Cortex of kidney (tissue), 1 donor: ENCODE measurements at places on chromosomes 5 and 9.

DNA sequence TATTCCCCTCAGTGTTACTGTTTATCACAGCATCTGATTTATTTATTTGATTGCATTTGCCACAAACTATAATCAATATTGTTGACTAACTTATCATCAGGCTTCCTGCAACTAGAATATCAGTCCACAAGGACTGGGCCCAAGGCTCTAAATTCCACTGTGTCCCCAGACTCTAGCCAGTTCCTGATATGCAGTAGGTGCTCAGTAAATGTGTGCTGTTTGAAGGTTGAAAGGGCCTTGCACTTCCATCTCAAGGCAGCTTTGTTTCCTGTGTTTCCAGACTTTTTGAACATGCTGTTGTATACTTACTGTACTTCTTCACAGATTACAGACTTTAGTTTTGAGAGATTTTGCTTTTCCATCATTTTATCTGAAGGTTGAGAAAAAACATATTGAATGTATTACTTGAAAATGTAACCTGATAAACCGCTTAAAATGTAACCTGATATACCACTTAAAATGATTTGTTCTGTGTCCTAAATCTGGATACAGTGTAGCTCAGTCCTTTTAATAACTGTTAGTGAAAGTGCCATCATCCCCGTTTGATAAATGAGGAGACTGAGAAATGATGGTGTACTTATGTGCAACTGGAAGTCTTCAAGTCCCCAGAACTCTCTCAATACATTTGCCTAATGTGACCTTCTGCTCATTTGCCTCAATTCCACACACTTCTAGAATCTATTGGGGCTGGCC lies 18.7 kb downstream of the KIAA1191 start:
- DNase-seq: no peak

GRCh38 chr5:6692906-6693305 lies 20.3 kb upstream of the TENT4A start:
- no peak for DNase-seq

GRCh38 chr5:137760719-137761516 lies 6.8 kb upstream of the HNRNPA0 start:
- no peak for DNase-seq

- DNase-seq: no peak
Measured at GRCh38 chr5:175749591-175749990, 91.7 kb downstream of the HRH2 start.

DNA sequence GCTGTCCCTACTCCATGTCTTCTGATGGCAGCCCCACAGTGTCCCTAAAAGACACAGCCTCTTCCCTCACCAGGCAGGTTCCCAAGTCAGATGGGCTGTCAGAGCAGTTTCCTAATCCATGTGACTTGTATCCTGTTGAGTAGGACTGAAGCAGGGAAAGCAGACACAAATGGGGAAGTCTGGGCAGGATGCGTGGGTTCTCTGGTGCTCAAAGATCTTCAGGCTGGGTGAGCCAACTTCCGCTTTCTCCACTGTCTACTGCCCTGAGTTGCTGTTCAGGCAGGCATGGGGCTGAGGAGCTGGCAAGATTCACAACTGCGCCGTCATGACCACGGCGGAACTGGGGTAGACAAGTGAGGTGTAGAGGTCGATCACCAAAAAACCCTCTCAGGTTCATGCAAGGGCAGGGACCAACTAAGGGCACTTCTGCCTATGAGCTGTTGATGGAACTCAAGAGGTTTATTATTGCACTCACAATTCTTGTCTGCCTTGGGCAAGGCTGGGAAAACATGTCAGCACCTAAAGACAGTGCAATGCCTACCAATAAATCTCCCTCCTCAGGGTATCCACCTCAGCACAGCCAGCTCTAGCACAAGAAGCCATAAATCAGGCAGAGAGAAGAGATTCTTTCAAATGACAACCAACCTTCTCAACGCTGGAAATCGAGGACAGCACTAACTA lies 83.4 kb downstream of the RAPGEF1 start:
- DNase-seq: no peak

- no peak for DNase-seq
Measured at GRCh38 chr9:111815285-111816070, 20.7 kb upstream of the SHOC1 start.

- no peak for DNase-seq
Measured at GRCh38 chr9:29339387-29339786, 1766.1 kb upstream of the C9orf72 start.

GRCh38 chr5:78985116-78985724 lies at the start of gene ARSB:
Gene ARSB, minus strand, starts transcription at chr5:78985310. Its CDS starts 62 bp downstream, at chr5:78985248.
- DNase-seq: no peak

- no peak for DNase-seq
Measured at GRCh38 chr9:25557645-25558300, 120.5 kb downstream of the TUSC1 start.

DNA sequence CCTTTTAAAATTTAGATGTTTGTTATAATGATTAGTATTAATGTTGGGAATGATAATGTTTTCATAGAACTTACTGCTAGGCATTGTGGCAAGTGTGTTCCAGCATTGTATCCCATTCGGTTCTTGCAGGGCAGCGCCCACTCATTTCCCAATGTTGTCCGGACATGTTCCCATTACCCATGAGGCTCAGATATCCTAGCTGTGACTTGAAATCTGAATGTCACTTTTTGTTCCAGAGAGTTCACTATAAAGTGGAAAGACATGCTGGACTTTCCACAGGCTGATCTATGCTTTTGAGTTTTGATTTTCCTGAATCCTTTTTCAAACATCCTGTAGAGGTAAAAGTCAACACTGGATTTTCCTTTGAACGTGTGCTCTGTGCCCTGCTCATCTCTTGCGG lies 329.1 kb downstream of the MARCHF11 start:
- DNase-seq: no peak

GRCh38 chr5:128424646-128425045 lies 113.4 kb downstream of the FBN2 start:
- DNase-seq: no peak

GRCh38 chr5:170011751-170012150 lies 31.5 kb upstream of the INSYN2B start:
- DNase-seq: no peak

GRCh38 chr5:157611571-157612476 lies 36.2 kb upstream of the ADAM19 start:
- DNase-seq: no peak

- DNase-seq: no peak
Measured at GRCh38 chr9:116646661-116647514, 40.2 kb upstream of the TRIM32 start.

- DNase-seq: no peak
Measured at GRCh38 chr5:174573221-174573994, 151.0 kb upstream of the MSX2 start.

DNA sequence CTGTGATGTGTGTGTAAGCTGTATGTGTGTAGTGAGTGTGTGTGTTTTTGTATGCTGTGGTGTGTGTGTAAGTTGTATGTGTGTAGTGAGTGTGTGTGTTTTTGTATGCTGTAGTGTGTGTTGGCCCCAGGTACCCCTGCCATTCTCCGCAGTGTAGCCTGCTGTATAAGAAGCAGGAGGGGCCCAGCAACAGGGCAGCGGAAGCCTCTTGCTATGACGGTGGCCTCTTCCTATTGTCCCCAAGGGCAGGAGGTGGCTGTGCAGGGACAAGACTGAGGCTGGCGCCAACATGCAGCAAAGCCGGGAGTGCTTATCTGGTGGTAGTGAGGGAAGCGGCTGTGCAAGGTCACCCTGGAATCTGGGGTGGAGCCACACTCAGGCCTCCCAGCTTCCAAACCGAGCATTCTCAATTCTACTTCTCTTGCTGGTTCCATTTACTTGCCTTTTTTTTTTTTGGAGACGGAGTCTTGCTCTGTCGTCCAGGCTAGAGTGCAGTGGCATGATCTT lies 5.1 kb downstream of the SPAAR start:
- no peak for DNase-seq

DNA sequence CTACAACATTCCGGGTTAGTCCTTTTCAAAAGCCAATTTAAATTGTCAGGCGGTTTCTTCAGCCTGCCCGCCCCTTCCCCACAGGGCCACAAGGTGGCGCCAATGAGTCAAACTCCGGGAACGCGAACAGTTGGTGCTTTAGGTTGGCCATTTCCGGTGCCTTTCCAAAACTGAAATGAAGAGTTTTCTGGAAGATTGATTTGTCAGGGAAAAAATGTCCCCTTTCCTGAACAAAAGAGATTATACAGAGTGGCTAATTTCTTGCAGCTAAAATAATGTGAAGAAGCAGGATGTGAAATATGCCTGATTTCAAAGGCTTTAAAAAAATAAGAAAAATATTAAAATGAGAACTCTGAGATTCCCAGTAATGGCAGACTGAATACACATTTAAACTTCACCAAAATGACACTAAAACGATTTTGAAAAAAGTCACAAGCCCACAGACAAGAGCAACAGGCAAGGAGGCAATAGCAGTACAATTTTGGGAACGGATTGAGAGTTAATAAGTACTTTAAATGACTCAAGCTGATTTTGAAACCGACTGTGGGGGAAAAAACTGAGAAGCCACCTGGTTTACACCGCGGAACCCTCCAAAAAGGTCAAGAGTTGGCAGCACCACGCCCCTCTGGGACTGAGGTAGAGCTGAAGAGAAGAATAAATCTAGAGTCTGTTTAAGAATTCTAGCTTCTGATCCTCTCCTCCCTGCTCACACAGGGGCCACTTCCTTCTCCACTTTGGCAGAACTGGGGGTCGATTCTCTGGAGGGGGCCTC lies 45.7 kb downstream of the SLC46A2 start:
- no peak for DNase-seq

GRCh38 chr9:14935106-14935751 lies 25.0 kb upstream of the FREM1 start:
- no peak for DNase-seq

DNA sequence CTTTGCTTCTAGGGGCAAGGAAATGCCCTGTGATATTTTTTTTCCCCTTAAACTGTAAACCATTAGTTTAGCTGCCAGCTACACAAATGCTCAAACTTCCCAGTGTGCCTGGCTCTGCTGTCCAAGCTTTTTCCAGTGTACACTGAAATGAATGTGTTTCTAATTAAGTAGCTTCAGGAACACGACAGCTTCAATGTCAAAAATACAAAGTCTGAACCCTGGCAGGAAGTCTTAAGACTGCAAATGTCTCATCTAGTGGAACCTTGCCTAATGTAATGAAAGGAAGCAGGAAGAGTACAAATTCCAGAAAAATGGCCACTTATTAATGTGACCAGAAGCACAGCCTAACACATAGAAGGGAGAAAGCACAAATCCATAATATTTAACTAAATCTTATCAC lies 255.2 kb downstream of the CRB2 start:
- DNase-seq: no peak

- DNase-seq: no peak
Measured at GRCh38 chr5:42632354-42632900, 124.2 kb upstream of the CCDC152 start.

DNA sequence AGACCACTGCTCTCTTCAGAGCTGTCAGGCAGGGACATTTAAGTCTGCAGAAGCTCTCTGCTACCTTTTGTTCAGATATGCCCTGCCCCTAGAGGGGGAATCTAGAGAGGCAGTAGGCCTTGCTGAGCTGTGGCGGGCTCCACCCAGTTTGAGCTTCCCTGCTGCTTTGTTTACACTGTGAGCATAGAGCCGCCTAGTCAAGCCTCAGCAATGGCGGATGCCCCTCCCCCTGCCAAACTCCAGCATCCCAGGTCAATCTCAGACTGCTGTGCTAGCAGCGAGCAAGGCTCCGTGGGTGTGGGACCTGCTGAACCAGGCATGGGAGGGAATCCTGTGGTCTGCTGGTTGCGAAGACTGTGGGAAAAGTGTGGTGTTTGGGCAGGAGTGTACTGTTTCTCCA lies 59.9 kb downstream of the CAVIN4 start:
- DNase-seq: no peak

DNA sequence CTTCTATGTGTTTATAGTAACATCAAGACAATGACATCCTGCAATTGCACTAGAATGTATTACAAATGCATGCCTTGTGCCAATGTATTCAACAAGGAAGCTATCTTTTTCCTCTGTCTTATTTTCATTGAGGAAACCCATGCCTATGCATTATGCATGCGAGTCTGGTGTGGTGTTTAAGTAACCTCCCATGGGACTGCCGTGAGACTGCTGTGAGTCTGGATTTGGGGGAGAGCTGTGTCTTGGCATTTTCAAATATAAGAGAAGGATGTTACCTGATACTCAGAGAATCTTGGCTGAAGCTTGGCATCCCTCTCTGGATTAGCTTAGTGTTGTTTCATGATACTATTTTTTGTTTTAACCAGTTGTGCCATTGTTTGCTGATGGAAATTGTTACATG lies 98.3 kb downstream of the F2RL2 start:
- no peak for DNase-seq

- no peak for DNase-seq
Measured at GRCh38 chr5:69512740-69513260, 20.2 kb downstream of the OCLN start.

GRCh38 chr9:113361304-113362018 lies 12.1 kb downstream of the BSPRY start:
- DNase-seq: no peak

DNA sequence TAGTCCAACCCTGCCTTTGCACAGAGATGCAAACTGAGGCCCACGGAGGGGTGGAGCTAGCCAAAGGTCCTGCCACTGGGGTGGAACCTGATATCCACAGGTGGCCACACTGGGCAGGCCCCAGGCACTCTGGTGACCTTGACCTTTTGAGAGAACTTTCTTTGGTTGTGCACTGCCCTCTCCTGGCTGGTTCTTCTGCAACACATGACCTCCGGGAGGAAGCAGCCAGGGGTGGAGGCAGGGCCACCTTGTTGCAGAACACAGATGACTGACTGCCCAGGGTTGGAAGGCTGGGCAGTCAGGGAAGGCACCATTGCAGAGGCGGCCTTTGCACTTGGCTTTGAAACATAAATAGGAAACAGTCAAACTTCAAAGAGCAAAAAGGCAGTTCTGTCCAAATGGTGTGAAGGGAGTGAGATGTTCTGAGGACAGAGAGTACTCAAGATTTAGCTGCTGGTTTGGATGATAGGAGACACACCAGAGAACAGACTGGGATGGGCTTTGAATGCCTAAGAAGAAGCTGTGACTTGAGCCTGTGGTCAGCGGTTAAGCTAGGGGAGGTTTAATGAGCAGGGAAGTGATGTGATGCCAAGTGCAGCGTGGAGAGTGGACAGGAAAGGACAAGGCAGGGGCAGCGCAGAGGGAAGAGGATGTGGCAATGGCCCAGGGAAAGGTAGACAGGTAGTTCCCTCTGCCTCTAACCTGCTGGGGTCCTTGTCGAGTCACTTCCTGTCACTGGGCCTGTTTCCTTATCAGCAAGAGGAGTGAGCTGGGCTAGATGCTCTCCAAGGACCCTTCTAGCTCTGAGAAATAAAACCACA lies 6.8 kb upstream of the TCOF1 start:
- DNase-seq: no peak

DNA sequence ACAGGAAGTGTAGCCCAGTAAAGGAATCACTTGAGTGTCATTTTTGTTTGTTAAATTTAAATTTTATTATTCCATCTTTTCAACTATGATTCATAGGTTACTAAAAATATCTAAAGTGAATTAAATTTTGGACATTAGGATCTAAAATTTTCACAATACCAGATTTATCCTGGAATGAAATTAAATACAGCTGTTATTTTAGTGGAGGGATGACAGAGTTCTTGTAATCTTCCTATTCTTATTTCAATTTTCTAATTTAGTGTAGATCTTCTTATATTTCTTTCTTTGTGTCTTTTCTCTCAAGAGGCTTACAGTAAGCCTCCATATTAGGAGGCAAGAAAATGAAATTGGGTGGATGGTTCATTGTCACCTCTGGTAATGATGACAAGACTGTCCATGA lies 167.9 kb upstream of the TNC start:
- DNase-seq: no peak

- DNase-seq: no peak
Measured at GRCh38 chr5:11400316-11400715, 503.9 kb downstream of the CTNND2 start.

GRCh38 chr5:160843240-160843639 lies 8.8 kb downstream of the ATP10B start:
- DNase-seq: no peak

- DNase-seq: no peak
Measured at GRCh38 chr5:72034770-72035169, 72.5 kb upstream of the MAP1B start.
